Stimulated activated CD8-positive, alpha-beta memory T cell treated with anti-CD3 and anti-CD28 coated beads, Interleukin-4, amount 100 ng/mL, for 4 hours (primary cell): ENCODE measurements at places on chromosomes 3 and 15.

DNA sequence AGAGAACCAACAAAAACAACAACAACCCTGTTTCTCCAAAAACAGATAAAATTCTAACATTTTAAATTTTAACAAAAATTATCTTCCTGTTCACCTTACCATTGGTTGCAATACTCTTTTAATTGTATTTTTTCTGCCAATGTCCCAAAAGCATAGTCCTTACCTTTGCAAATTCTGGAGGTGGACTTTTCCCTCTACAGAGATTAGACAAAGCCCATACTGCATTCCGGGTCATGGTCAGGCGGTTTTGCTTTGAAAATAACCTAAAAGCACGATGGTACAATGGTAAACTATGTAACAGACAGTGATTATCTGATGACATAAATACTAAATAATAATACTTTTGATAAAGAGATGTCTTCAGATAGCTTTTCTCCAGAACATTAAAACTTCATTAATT, 35.5 kb upstream of the WDR5B start:
- DNase-seq, result no peak

- DNase-seq, result peak; percentile 43
Observed at GRCh38 chr3:184711493-184712247, at the start of gene MAGEF1. MAGEF1 (minus strand) TSS chr3:184712064; CDS start chr3:184711821, 243 bp downstream.

DNA sequence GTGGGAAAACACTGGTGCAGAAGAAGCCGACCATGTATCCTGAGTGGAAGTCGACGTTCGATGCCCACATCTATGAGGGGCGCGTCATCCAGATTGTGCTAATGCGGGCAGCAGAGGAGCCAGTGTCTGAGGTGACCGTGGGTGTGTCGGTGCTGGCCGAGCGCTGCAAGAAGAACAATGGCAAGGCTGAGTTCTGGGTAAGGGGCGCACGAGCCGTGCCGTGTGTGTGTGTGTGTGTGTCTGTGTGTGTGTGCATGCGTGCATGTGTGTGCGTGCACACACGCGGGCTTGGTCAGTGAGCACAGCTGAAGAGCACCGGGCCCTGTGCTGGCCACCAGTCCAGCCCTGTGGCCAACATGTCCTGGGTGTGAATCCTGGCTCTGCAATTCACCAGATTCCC, 18.6 kb downstream of the PRKCD start:
- no peak for DNase-seq

DNA sequence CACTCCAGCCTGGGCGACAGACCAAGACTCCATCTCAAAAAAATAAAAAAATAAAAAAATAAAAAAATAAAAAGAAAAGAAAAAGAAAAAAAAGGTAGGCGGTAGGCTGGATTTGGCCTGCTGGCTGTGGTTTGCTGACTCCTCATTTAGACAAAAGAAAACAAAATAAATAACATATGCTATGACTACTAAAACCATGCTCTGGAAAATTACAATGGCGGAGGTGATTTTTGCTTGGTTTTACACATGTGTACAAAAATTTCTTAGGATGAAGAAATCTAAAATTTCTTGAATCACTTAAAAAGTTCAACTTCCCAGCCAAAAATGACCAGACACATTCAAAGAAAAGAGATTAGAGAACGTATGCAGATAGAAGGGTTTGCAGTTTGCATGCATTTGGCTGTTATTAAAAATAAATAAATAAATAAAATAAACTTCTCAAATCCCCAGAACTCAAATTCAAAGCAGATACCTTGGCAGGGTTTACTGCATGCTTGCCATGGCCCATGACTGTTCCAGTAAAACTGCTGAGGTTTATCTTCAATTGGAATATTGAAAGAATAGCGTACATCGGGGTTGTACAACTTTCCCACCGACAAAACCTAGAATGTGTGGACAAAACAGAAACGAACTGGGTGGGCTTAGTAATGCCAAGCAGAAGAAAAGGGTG, 65.9 kb downstream of the ADAMTS9 start:
- no peak for DNase-seq

DNA sequence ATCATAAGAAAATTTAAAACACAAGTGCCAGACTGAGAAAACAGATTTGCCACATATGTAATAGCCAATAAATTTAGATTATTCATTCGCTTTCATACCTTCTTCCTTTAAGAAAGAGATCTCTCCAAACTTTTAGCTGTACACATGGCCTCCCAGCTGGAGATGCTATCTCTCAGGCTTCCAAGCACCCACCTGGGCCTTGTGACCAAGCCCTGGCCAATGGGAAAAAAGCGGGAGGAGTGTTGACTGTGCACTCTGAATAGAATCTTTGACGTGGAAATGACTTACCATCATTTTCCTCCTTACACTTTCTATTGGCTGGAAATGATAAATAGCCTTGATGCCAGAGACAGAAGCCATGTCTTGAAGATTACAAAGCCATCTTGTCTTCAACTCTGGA, 1106.6 kb downstream of the TBL1XR1 start:
- no peak for DNase-seq

GRCh38 chr3:98744283-98744682, 18.9 kb upstream of the ST3GAL6 start:
- no peak for DNase-seq

GRCh38 chr3:179432021-179432420, 19.2 kb downstream of the GNB4 start:
- DNase-seq, result no peak

- no peak for DNase-seq
Observed at GRCh38 chr15:66850078-66850991, 148.3 kb downstream of the SMAD6 start.

GRCh38 chr3:187999821-188000220, 154.1 kb upstream of the LPP start:
- DNase-seq, result no peak

GRCh38 chr3:63921741-63922482, 9.7 kb upstream of the SCAANT1 start:
- DNase-seq, result no peak

- no peak for DNase-seq
Observed at GRCh38 chr3:196774191-196774820, 34.6 kb downstream of the PAK2 start.

DNA sequence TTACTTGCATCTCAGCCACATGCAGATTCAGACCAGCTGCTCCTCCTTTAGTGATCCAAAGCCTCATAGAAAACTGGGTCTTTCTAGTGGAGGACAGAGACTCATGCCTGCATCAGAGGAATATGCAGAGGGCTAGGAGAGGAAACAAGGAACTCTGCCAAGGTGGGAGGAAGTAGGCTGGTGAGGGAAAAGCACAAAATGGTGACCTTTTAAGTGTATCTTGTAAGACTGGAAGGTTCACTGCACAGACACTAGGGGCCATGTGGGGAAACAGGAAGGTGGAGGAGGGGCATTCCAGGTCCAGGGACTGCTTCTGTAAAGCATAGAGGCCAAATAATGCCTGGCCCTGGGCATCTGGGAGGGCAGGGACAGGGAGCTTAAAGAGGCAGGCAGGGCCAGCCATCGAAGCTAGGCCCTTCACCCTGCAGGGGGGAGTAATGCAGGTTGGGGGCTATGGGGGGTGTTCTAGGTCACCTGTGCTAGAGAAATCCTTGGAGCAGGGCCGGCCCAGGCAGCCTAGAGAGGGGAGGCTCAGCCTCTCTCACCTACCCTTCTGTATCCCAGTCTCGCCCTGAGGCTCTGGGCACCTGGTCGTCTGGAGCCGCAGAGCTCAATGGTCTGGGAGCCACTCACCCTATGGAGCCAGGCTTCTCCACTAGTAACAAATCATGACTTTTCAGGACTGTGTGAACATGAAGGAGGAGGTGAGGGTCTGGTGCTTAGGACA, 117.7 kb downstream of the DNAJB8 start:
- no peak for DNase-seq

DNA sequence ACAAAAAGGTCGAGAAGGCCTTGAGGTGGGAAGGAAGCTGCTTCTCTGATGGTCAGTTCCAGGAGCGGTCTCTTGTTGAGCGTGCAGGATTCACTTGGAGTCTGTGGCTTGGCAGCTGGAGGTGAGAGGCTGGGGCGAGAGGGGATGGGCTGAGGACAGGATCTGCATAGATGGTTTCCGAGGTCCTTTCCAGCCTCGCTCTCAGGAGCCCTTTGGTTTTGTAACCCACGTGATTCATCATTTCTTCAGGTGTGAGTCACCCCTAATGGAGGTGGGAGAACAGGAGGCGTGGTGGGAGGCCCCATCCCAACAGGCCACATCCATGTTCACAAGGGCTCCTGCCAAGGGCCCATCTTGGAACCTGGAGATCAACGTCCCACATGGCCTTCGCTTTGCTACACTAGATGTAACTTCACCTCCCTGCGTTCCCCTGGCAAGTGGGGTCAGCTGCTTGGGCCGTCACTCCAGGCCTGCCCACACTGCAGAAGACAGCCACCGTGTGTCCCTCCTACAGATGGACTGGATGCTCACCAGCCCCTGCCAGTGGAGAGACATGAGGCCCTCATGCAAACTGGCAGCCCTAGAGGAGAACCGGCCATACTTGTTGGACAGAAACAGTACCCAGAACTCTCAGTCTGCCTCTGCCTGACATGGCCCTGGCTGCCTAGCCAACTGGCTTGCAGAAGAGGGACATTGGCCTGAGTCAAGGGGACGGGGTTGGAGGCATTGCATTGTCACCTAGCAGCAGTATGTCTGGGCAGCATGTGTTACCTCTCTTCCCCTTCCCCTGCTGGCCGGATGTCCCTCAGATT, 1.6 kb upstream of the PCSK6 start:
- DNase-seq, result no peak
